NCI-H774 (cell line): ENCODE measurements at places on chromosomes 4 and X.

- DNase-seq: no peak
Measured at GRCh38 chr4:105179539-105180401, 33.1 kb downstream of the TET2 start.

DNA sequence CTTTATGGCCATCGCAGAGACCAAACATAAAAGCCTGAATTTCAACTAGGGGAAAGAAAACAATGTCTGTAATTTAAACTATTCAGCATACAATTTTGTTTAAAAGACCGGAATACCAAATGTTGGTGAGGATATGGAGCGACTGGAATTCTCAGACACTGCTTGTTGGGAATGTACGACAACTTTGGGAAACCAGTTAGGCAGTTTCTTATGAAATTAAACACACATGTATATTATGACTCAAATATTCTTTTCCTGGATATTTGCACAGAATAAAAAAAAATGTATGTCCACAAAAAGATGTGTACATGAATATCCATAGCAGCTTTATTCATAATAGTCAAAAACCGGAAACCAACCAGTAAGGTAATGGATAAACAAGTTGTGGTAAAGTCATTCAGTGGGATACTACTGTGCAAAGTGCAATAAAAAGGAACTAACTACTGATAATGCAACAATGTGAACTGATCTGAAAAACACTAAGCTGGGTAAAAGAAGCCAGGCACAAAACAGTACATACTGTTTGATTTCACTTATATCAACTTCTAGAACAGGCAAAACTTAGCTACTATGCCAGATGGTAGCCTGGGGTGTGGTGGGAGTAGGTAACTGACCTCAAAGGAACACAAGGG is 152.7 kb upstream of the FTHL17 start:
- DNase-seq: no peak

DNA sequence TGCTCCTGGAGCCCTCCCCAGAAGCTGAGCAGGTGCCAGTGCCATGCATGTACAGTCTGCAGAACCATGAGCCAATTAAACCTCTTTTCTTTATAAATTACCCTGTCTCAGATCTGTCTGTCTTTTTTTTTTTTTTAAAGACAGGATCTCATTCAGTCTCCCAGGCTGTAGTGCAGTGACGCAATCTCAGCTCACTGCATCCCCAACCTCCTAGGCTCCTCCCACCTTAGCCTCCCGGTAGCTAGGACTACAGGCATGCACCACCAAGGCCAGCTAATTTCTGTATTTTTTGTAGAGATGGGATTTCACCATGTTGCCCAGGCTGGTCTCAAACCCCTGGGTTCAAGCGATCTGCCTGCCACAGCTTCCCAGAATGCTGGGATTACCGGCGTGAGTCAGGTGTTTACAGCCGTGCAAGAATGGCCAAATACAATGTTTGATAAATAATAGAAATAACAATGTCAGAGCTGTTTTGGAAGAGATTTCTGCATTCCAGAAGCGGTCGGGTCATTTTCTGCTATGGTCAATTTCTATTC is 68.8 kb downstream of the SLC2A9 start:
- no peak for DNase-seq

GRCh38 chr4:140315019-140315418 is 58.4 kb upstream of the SCOC start:
- DNase-seq: no peak

DNA sequence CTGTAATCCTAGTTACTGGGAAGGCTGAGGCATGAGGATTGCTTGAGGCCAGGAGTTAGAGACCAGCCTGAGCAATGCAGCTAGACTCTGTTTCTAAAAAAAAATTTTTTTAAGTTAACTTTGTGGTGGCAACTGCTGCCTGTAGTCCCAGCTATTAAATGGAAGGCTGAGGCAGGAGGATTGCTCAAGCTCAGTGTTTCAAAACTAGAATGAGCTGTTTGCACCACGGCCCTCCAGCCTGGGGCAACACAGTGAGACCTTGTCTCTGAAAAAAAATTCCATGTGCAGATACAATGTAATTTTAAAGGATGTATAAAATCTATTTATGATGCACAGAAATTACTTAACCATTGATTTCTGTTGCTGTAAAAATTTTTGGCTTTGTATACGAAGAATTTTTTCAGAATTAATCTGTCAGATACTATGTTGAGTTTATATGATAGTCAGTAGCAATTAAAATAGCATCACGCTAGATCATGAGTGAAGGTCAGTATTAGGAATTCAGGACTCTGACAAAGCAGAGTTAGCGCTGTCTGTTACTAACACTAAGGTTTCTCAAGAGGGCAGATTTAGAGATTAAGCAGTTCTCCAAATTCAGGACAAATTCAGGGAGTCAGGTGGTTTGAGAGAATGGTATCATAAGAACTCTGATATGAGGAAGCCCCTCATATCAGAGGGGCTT is 8.3 kb upstream of the AGA start:
- DNase-seq: no peak

DNA sequence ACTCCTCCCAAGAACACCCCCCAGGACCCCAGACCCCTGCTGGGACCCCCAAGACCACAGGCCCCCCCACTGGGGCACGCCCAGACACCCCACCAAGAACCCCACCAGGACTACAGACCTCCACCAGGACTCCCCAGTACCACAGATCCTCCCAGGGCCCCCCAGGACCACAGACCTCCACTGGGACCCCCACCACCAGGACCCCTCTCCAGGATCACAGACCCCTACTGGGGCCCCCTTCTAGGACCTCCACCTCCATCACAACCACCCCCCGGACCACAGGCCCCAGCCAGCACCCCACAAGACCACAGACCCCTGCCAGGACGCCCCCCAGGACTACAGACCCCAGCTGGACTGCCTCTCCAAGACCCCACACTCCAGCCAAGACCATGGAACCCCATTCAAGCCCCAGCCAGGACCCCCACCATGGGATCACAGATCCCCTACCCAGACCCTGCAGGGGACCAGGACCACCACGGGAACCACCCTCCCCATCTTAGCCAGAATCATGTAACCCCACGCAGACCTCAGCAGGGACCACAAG is 855 bp upstream of the DHRSX start:
- no peak for DNase-seq
